ENCODE measurements at places on chromosomes 2 and 18. TPM values are rescaled to one million over a fixed set of nuclear protein-coding genes. Genes with fewer than 3 reads are reported as not detected.

The RESP18 gene
- not detected for total RNA-seq

The DYSF gene
- total RNA-seq = 17.5 TPM

DNA sequence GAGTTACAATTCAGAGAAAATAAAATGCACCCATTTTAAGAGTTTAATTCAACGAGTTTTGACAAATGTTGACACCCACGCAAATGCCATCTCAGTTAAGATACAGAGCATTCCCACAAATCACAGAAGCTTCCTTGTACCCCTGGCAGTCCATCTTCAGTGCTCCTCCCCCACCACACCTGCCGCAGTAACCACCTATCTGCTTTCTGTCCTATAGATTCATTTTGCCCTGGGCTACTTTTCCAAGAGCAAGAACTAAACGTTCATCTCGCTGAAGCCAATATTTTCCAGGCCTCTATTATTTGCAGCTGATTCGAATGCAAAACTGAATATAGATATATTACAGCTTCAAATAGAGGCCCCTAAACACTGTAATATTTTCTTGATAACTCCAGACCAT, 13.4 kb upstream of the HPCAL1 start:
- DNase-seq = no peak
- H3K4me3 ChIP-seq = no peak overlapping the region
- H3K36me3 ChIP-seq = no peaks in the 10 kb centered on the region
- H3K4me1 ChIP-seq = peaks cover 20% of the 10 kb centered on the region
- H3K27ac ChIP-seq = no peak overlapping the region
- no peaks in the 10 kb centered on the region for H3K27me3 ChIP-seq

DNA sequence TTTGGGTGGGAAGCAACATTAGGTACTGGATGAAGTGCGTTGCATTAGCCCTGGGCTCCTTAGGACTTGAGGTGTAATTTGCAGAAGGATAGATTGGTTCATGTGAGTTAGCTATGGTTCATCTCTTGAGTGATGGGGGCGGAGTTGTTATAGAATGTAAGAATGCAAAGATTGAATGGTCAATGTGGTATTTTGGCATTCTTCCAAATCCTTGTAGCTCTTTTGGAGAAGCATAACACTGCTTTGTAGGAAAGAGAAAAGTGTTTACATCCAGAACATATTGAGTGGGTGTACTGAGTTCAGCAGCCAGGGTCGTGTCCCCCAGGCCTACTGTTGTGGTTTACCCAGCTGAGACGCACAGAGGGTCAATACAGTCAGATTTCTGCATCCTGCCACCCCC, 173.5 kb downstream of the FMNL2 start:
- peaks cover 2% of the 10 kb centered on the region for H3K4me1 ChIP-seq
- no peak for DNase-seq
- no peak overlapping the region for H3K4me3 ChIP-seq
- no peaks in the 10 kb centered on the region for H3K27me3 ChIP-seq
- no peak overlapping the region for H3K27ac ChIP-seq

- H3K36me3 ChIP-seq = no peaks in the 10 kb centered on the region
- no peak overlapping the region for H3K4me3 ChIP-seq
- H3K27me3 ChIP-seq = no peaks in the 10 kb centered on the region
- H3K4me1 ChIP-seq = peaks cover 70% of the 10 kb centered on the region
Observed at GRCh38 chr2:9547262-9547991, 8.2 kb downstream of the ADAM17 start.

GRCh38 chr2:129167456-129167855, 812.0 kb upstream of the RAB6C start:
- no peaks in the 10 kb centered on the region for H3K4me1 ChIP-seq
- no peaks in the 10 kb centered on the region for H3K27me3 ChIP-seq
- no peak overlapping the region for H3K4me3 ChIP-seq
- no peak for DNase-seq
- no peak overlapping the region for H3K27ac ChIP-seq

GRCh38 chr2:68590702-68591101, 52.7 kb upstream of the PROKR1 start:
- DNase-seq = no peak
- H3K4me1 ChIP-seq = no peaks in the 10 kb centered on the region
- peaks cover 6% of the 10 kb centered on the region for H3K36me3 ChIP-seq
- H3K27ac ChIP-seq = no peak overlapping the region
- H3K4me3 ChIP-seq = no peak overlapping the region

- no peak for DNase-seq
- no peaks in the 10 kb centered on the region for H3K4me1 ChIP-seq
- H3K27ac ChIP-seq = no peak overlapping the region
- no peak overlapping the region for H3K4me3 ChIP-seq
- no peaks in the 10 kb centered on the region for H3K27me3 ChIP-seq
Observed at GRCh38 chr2:75261923-75262322, 62.6 kb upstream of the TACR1 start.

- no peak overlapping the region for H3K27ac ChIP-seq
- H3K27me3 ChIP-seq = no peaks in the 10 kb centered on the region
- no peaks in the 10 kb centered on the region for H3K36me3 ChIP-seq
- peak; percentile 88 for DNase-seq
- H3K4me3 ChIP-seq = no peak overlapping the region
- H3K4me1 ChIP-seq = no peaks in the 10 kb centered on the region
Observed at GRCh38 chr18:74063557-74063956, 84.1 kb downstream of the FBXO15 start.

DNA sequence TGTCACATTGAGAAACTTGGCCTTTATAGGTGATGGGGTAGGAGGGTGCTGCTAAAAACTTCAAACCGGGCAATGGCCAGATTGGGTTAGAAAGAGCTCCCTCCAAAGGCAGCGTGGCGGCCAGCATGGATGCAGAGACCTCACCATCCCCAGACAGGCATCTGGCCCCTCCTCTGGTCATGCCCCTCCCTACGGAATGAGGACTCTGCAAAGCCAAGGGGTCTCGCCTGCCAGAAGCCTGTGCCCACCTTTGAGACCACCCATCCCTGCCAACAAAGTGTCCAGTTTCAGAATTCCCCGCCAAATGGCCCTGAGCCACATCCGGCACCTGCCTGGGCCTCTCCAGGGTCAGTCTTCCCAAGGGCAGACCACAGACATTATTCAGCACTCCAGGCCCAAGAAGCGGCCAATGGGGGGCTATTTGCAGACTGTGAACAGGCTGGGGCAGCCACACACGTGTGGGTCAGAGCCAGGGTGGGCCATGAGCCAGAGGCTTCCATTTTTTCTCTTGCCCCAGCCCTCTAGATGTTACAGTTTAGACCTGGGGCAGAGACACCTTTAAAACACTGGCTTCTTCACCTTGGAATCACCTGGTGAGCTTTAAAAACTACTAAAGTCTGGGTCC, 4.2 kb upstream of the ATP6V1B1 start:
- no peaks in the 10 kb centered on the region for H3K36me3 ChIP-seq
- no peaks in the 10 kb centered on the region for H3K27me3 ChIP-seq
- no peak overlapping the region for H3K27ac ChIP-seq
- no peak overlapping the region for H3K4me3 ChIP-seq
- H3K4me1 ChIP-seq = no peaks in the 10 kb centered on the region
- DNase-seq = peak; percentile 86

GRCh38 chr18:60981682-60982328, 351.4 kb upstream of the CDH20 start:
- no peaks in the 10 kb centered on the region for H3K4me1 ChIP-seq
- no peaks in the 10 kb centered on the region for H3K27me3 ChIP-seq
- H3K36me3 ChIP-seq = no peaks in the 10 kb centered on the region
- H3K27ac ChIP-seq = no peak overlapping the region

Measured in esophagus muscularis mucosa (tissue), 4 donors.